Activated effector memory CD4-positive, alpha-beta T cell treated with anti-CD3 and anti-CD28 coated beads, Interleukin-2, amount 50 U/mL, for 16 hours (primary cell): ENCODE measurements at places on chromosomes 2 and 18.

GRCh38 chr2:64062840-64063239 is 43.6 kb upstream of the VPS54 start:
- DNase-seq: no peak

DNA sequence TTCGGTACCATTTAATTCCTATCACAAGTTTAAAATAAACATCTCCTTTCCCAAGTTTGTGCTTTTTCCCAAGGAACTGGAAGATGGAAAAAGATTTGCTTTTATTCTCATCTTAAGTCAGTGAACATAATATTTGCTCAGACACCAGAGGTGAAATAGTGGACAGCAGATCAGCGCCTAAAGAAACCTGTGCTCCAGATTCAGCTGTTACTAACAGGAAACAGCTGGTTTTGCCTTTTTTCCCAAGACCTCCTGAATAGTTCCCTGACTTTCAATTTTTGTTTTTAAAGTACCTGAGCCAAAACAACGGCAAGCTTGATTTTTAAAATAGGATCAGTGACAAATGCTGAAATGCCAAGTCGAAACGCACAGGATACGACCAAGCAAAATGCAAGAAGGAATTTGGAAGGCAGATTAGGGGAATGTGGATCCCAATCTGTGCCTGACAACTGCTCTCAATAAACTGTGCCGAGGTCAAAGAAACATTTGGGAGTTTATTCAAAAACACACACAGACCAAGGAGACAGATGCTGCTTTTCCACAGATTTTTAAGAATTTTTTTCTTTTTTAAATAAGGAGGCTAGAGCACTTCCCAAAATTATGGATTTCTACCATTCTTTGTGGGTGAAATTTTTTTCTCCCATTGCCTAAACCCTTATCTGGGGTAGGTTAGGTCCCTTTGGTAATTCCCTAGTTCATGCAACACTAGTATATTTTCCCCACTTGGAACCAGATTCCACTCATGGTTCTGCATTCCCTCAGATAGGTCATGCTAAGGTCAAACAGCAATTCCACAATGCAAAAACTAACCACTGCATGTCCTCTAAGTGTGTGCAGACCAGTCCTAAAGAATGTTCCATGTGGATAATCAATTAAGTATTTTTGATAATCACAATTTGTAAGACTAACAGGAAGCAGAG is 121.5 kb upstream of the PDE1A start:
- DNase-seq: no peak

DNA sequence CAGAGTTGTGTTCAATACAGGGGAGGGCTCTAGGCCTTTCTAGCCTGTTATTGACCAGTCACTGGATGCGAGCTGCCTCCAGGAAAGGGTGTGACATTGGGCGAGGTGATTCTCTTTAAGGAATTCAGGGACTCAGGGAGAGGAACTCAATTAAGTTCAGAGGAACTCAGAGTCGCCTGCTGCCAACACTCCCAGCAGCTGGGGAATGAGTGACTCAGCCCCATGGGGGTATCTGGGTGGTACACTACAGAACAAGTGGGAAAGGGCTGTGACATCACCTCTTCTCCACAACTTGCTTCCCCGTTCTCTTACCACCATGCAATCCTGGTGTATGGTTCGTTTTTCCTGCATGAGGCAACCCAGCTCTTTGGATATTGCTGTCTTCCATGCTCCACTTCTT is 50.4 kb upstream of the CYRIA start:
- DNase-seq: no peak

GRCh38 chr2:68879296-68879695 is 8.1 kb upstream of the BMP10 start:
- no peak for DNase-seq
